Psoas muscle (tissue), 8 donors: ENCODE measurements at places on chromosomes 6 and 20. TPM values are rescaled to one million over a fixed set of nuclear protein-coding genes. Genes with fewer than 3 reads are reported as not detected.
A peak's percentile ranks its signal among the peaks of the same experiment; 100 is the strongest.

GRCh38 chr6:3725145-3726047 lies 26.1 kb downstream of the PXDC1 start:
- DNase-seq: no peak

DNA sequence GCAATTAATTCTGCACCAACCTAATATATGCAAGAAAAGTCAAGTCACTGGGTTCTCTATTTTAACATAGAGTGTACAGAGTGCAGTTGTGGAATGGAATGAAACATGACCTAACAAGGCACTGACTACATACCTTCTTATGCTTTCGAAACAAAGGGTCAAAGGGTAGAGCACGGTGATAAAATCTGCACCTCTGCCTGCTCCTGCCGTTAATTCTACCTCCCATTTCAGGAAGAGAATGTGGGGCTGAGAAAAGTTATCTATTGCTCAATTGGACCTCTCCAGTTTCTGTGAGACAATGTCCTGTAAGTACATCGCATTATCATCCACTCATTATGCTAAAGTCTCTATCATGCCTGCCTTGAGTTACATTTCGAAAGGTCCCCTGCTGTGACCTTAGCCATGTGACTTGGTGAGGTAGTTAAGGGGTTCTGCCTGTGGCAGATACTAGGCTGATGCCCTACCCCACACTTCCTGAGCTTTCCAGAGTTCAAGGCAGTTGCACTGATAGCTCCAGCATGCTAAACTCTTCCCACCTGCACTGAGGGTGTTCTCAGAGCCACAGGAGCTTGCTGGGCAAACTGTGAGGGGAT lies 14.0 kb upstream of the MOCS1 start:
- no peak for DNase-seq

ARMC2 gene
- total RNA-seq: 2.6 TPM

SDCBP2 gene
- total RNA-seq: 1.9 TPM

- no peak for DNase-seq
These were observed 193.4 kb upstream of the PREP start for GRCh38 chr6:105596284-105596755.

- no peak for DNase-seq
These were observed 50.3 kb upstream of the LY86 start for GRCh38 chr6:6538261-6538660.

DNA sequence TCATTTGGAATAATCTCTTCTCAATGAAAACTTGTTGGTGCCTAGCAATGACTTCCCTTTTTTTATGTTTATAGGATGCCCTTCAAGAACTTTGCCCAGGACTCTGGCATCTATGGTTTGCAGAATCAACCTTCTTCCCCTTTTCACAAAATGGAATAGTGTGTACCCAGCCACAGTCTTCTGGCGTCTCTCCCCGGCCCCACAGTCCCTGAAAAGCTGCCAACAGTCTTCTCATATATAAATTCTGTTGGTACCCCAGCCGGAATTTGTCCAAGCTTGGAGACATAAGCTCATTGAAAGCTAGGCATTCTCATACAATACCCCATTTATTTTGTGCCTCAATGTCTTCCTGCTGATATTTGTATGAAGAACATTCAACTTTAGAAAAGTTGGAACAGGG lies 26.4 kb upstream of the MCM3 start:
- no peak for DNase-seq

GRCh38 chr20:54069501-54069971 lies 858 bp downstream of the BCAS1 start:
- DNase-seq: no peak

RPS6KA2 gene
- total RNA-seq: 20.0 TPM

- no peak for DNase-seq
These were observed 769 bp upstream of the PDYN start for GRCh38 chr20:1994627-1995026.

DNA sequence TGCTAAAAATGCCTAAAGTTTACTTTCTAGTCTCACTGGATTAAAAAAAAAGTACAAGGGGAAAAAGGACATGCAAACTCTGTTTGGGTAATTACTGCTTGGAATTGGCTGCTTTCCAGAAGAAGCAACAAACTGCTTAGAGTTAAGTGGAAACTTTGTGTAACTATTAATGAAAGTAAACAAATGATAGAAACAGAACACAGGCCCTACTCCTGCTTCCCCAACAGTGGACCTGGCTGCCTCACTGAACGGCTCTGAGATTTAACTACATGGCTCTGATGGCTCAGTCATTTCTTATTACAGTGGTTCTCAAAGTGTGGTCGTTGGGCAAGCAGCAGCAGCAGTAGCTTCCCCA lies 108.5 kb downstream of the MAN1A1 start:
- no peak for DNase-seq

- DNase-seq: peak; percentile 45
These were observed 20.2 kb downstream of the RIPK1 start for GRCh38 chr6:3088446-3088845.
